ENCODE measurements at places on chromosomes 1 and 21. TPM values are rescaled to one million over a fixed set of nuclear protein-coding genes. Genes with fewer than 3 reads are reported as not detected.

- no peak for DNase-seq
- H3K36me3 ChIP-seq: no peaks in the 10 kb centered on the region
- H3K4me3 ChIP-seq: no peak overlapping the region
- peaks cover 9% of the 10 kb centered on the region for H3K27me3 ChIP-seq
- no peak overlapping the region for H3K27ac ChIP-seq
- no peaks in the 10 kb centered on the region for H3K4me1 ChIP-seq
Measured at GRCh38 chr1:100253552-100253951, 3.9 kb upstream of the DBT start.

- no peaks in the 10 kb centered on the region for H3K36me3 ChIP-seq
- no peaks in the 10 kb centered on the region for H3K4me1 ChIP-seq
- H3K27me3 ChIP-seq: no peaks in the 10 kb centered on the region
Measured at GRCh38 chr1:222331340-222331739, 216.6 kb downstream of the HHIPL2 start.

- peaks cover 58% of the 10 kb centered on the region for H3K27me3 ChIP-seq
- peaks cover 31% of the 10 kb centered on the region for H3K4me1 ChIP-seq
- H3K27ac ChIP-seq: no peak overlapping the region
- H3K36me3 ChIP-seq: no peaks in the 10 kb centered on the region
Measured at GRCh38 chr1:31761883-31762282, 2.3 kb downstream of the ADGRB2 start.

DNA sequence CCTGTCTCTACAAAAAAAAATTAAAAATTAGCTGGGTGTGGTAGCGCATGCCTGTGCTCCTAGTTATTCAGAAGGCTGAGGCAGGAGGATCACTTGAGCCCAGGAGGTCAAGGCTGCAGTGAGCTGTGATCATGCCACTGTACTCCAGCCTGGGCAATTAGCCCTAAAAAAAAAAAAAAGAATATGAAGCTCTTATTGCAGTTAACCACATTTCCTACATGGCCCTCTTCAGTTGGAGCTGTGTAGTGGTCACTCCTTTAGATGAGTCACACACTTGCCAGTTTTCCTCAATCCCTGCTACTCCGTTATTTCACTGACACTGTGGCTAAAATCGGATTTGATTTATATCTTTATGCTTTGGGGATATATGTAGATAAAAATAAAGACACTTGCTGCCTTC is 11.8 kb downstream of the NFYC start:
- no peak overlapping the region for H3K4me3 ChIP-seq
- peak overlapping the region; percentile 13 for H3K27ac ChIP-seq
- peaks cover 47% of the 10 kb centered on the region for H3K4me1 ChIP-seq
- no peaks in the 10 kb centered on the region for H3K27me3 ChIP-seq

- H3K4me1 ChIP-seq: peaks cover 26% of the 10 kb centered on the region
- no peaks in the 10 kb centered on the region for H3K36me3 ChIP-seq
- no peak overlapping the region for H3K27ac ChIP-seq
- DNase-seq: no peak
- H3K27me3 ChIP-seq: no peaks in the 10 kb centered on the region
Measured at GRCh38 chr1:212234431-212235395, 50.5 kb upstream of the PPP2R5A start.

GRCh38 chr1:242033447-242033846 is 34.5 kb upstream of the MAP1LC3C start:
- H3K4me1 ChIP-seq: no peaks in the 10 kb centered on the region
- no peak overlapping the region for H3K4me3 ChIP-seq
- H3K36me3 ChIP-seq: no peaks in the 10 kb centered on the region
- DNase-seq: no peak

DNA sequence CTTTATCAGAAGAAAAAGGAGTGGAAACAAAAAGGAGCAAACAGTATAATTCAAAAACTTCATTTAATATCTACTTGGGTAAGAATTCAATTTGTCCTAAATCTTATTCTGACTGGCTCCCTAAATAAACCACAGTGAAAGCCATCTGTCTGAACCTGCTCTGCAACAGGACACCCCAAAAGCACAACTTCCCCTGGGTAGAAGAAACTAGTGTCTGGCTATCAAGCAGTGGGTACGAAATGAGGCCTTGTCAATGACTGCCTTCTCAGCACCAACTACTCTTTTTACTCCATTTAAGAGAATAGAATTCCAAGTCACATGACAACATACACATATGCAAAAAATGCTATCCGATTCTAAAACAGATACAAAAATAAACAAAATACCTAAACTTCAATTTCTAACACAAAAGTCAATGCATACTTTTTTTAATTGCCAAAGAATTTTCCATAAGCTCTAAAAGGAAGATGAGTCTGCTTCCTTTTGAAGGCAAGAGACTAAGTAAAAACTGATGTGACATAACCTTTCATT is 206.8 kb downstream of the SLC45A1 start:
- H3K27me3 ChIP-seq: no peaks in the 10 kb centered on the region
- peaks cover 27% of the 10 kb centered on the region for H3K36me3 ChIP-seq
- H3K27ac ChIP-seq: no peak overlapping the region
- peaks cover 41% of the 10 kb centered on the region for H3K4me1 ChIP-seq
- no peak for DNase-seq

DNA sequence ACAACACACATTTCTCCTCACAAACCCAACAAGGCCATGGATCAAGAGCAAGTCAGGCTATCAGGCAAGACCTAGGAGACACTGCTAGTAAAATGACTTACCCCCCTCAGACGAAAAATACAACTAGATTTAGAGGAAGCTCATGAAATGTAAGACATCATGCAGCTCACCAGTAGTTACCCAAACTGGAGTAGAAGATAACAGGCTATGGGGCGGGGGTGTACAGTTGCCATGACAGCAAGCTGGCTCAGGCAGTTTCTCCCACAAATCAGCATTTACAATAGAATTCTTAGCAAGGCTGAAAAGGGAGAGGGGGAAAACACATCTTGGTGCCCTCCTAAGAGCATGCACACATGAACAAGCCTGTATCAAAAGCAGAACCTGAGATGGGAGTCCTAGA is 13.9 kb downstream of the TPM3 start:
- peak overlapping the region; percentile 99 for H3K4me3 ChIP-seq
- no peak for DNase-seq
- H3K36me3 ChIP-seq: peaks cover 72% of the 10 kb centered on the region
- peak overlapping the region; percentile 26 for H3K27ac ChIP-seq

- peak overlapping the region; percentile 91 for H3K27ac ChIP-seq
- peaks cover 43% of the 10 kb centered on the region for H3K4me1 ChIP-seq
- H3K27me3 ChIP-seq: peaks cover 36% of the 10 kb centered on the region
- DNase-seq: no peak
- H3K4me3 ChIP-seq: peak overlapping the region; percentile 50
Measured at GRCh38 chr1:172894349-172895049, 156.2 kb downstream of the TNFSF18 start.

DNA sequence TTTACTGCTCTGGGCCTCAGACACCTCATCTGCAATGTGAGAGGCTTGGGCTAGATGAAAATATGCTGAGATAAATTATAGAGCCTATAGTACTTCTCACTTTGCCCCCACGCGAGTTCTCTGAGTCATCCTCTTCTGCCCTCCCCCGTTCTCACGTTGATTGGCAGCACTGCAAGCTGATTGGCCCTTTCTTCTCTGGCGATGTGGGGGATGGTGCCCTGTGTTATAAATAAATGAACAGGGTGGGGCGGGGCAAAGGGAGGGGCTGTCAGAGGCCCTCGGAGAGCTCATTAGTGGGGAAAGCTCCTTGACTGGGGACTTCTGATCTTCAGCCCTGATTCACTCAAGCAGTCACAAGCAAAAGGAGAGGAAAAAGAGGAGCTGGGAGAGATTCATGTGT is 64.3 kb upstream of the ZC3H12A start:
- H3K27me3 ChIP-seq: no peaks in the 10 kb centered on the region
- no peak overlapping the region for H3K27ac ChIP-seq
- H3K4me3 ChIP-seq: no peak overlapping the region
- no peak for DNase-seq

DNA sequence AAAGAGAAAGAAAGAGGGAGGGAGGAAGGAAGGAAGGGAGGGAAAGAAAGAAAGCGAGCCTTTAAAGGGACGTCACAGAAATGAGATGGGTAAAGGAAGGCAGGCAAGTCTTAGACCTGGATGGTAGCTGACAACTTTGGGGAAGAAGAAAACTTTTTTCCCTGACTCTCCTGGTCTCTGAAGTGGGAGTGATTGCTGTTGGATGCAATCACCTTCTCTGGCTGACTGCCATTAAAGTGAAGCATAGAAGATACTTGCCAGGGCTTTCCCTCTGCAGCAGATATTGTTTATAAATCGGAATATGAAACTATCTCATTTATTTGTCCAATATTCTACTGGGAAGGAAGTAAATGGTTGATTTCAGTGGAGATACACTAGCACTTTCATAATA is 27.0 kb downstream of the VCAM1 start:
- no peak for DNase-seq
- H3K4me3 ChIP-seq: no peak overlapping the region
- no peaks in the 10 kb centered on the region for H3K36me3 ChIP-seq
- H3K27me3 ChIP-seq: peaks cover 4% of the 10 kb centered on the region
- no peaks in the 10 kb centered on the region for H3K4me1 ChIP-seq
- no peak overlapping the region for H3K27ac ChIP-seq

GRCh38 chr1:17869815-17870214 is 114.7 kb downstream of the ACTL8 start:
- no peaks in the 10 kb centered on the region for H3K36me3 ChIP-seq
- H3K4me1 ChIP-seq: no peaks in the 10 kb centered on the region
- no peak for DNase-seq

GRCh38 chr1:147379889-147380288 is 137.4 kb downstream of the CHD1L start:
- H3K27ac ChIP-seq: no peak overlapping the region
- H3K4me3 ChIP-seq: no peak overlapping the region
- no peak for DNase-seq
- no peaks in the 10 kb centered on the region for H3K36me3 ChIP-seq
- H3K4me1 ChIP-seq: no peaks in the 10 kb centered on the region
- peaks cover 4% of the 10 kb centered on the region for H3K27me3 ChIP-seq

DNA sequence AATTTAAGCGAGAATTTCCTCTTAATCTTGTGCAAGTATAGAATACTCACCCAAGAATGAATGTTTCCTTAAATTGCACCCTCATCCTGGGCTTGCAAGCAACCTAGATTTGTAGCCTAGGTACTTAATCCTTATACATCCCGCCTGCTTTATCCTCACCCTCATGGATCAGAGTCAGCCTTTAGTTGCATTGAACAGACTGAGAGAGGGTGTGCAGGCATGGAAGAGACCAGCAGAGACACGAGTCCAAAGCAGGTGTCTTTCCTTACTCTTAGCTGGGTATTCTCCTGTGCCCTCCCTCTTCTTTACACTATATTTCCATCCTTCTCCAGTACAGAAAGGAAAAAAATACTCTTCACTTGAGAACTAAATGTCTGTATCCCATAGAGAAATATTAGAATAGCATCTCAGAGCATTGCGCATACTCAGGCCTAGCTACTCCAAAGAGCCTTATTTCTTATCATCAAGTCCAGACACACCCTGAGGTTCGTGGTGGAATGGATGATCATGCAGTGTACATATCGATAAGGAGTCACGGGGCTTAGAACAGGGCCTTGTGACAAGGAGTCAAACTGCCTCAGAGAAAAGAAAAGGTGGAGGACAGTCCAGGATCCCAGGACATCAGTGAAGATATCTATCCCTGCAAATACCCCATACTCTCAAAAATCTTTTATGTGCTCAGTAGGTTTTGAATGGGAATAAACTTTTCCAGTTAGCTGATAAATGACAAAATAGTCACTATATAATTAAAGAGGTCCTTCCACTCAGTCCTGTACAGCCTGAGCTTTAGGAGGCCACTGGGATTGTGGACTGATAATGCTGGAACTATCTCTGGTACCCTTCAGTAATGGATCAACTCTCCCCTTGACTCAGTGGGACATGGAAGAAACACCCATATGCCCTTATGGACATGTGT is 297.9 kb downstream of the GRIK1 start:
- no peak for DNase-seq
- H3K36me3 ChIP-seq: no peaks in the 10 kb centered on the region
- no peaks in the 10 kb centered on the region for H3K27me3 ChIP-seq
- H3K4me1 ChIP-seq: peaks cover 3% of the 10 kb centered on the region

DNA sequence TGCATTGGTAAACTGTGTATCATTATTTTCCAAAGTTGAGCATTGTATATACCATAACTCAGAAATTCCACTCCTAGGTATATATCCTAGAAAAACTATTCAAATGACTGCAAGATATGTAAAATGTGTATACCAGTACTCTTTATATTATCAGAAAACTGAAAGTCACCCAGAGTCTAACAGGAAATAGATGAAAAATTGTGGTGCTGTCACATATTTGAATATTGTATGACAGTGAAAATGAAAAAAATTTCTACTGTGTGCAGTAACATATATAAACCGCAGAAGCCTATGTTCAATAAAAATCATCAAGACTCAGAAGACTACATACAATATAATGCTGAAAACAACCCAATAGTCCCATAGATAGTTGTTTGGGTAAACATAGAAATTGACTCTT is 74.4 kb upstream of the LYPLAL1 start:
- H3K4me1 ChIP-seq: no peaks in the 10 kb centered on the region
- peaks cover 2% of the 10 kb centered on the region for H3K27me3 ChIP-seq
- no peaks in the 10 kb centered on the region for H3K36me3 ChIP-seq

DNA sequence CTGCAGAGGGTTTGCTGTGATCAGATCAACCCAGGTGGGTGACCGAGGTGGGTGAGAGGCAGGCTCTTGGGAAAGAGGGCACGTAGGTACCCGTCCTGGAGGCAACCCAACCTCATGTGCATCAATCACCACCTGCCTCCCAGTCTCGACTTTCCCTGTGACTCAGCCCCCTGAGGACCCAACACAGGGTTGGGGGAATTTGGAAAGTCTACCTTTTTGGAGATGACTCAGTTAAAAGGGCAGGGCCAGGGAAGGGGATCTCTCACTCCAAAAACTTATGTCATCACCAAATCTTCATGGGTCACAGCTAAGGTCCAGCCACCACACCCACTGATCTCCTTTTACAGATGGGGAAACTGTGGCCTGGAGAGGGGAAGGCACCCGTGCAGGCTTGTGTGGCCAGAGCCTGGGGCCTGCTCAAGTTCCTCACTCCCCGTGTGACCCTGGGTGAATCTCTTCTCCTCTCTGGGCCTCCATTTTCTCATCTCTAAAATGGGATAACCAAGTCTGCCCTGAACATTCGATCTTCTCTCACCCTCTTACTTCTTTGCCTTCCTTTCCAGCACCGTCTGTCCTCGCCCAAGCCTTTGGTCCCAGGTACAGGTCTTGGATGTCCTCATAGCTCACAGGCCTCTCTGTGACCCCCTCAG is 34.6 kb upstream of the WNT4 start:
- peaks cover 1% of the 10 kb centered on the region for H3K4me1 ChIP-seq
- no peak overlapping the region for H3K4me3 ChIP-seq
- no peaks in the 10 kb centered on the region for H3K36me3 ChIP-seq
- no peak overlapping the region for H3K27ac ChIP-seq

Gene TSNAX
- total RNA-seq: 44.5 TPM

Gene MIB2
- 42.8 TPM for total RNA-seq

Gene PGLYRP3
- not detected for total RNA-seq

Gene GBP7
- not detected for total RNA-seq

Gene CHI3L1
- not detected for total RNA-seq

Gene CELA2A
- total RNA-seq: not detected

Gene LRRC53
- total RNA-seq: not detected

Gene CFHR4
- total RNA-seq: not detected

Gene ADAMTS1
- 2.4 TPM for total RNA-seq
